NCI-H2081 (cell line): ENCODE measurements at places on chromosomes 3 and 15.

DNA sequence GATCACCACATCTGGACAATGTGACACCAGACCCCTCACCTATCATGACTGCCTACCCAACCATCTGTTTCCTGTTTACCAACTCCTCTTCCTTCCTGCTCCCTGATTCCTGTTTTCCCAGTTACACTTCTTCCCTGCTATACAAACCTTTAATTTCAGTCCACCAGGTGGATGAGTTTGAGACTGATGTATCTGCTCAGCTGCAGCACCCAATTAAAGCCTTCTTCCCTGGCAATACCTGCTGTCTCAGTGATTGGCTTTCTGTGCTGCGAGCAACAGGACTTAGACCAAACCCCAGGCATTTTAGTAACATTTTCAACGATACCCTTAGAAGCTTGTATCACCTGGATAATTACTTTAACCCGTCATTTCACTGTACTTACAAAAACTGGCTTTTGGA is 968.2 kb upstream of the NR2F2 start:
- DNase-seq = no peak

DNA sequence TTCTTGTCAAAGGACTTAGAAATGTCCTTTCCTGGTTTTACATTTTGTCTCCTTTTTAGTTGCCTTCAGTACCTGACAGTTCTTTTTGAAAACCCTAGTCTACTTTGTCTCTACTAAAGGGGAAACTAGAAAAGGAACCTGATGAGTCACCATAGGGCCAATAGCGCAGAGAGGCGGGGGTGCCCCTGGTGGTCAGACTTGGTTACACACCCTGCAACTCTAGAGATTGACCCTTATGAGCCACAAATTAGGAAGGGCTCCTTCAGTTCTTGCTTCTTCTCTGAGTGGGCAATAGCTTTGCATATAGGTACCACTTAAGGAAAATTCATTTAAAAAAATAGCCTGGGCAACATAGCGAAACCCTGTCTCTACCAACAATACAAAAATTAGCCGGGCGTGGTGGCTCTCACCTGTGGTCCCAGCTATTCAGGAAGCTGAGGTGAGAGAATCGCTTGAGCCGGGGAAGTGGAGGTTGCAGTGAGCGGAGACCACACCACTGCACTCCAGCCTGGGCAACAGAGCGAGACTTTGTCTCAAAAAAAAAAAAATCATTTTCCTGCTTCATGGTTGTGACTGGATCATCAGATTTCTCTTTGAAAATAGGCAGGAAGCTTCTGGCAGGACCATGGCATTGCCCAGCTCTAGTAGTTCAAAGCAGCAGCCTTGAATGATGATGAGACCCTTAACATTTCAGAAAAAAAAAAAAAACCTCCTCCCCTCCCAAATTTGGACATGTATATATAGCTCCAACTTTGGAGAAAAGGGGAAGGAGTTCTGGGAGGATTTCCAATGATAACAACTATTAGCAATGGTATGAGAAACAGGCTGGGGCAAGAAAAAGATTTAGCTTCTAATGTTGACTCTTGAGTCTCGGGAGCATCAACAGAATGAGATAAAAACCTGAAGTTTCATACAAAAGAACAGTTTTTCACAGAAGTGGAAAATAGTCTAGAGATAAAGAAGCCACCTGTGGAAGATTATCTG is 45.2 kb upstream of the RASA2 start:
- peak; percentile 33 for DNase-seq

DNA sequence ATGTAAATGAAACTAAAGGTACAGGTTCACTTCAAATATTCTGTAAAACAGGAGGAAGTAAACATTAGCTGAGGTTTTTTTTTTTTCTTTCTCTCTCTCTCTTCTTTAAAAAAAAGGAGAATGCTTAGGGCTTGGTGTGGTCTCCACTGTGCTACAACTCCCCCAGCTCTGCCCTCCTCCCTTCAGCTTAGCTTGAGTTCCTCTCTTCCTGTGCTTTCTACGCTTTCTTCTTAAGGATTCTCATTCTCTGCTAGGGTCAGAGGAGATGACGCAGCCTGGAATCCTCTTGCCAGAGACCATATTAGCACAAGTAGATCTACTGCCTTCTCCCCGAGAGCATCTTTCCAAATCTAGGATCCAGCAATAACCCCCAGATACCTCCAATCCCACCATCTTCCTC is 69.1 kb upstream of the SNRK start:
- no peak for DNase-seq

DNA sequence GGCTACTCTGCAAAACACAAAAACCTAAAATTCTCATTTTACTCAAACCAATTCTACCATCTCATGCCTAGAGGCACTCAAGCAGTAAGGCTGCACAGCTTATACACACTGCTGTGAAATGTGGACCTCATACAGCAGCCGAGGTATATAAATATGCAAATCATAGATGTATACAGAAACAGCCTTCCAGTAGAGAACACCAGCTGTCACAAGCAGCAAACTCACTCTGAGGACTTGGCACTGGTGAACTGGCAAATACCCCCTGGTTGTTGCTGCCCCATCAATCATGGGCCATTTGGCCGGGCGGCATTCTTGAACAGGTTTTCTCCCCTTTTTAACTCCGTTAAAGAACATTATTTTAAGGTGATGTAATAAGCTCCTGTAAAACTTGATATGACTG is 378.0 kb downstream of the LSAMP start:
- no peak for DNase-seq

GRCh38 chr3:120710369-120710768 is 28.3 kb upstream of the HGD start:
- no peak for DNase-seq
